Globus pallidus (tissue), 1 donor: ENCODE measurements at places on chromosomes 16 and 17.

GRCh38 chr17:11852912-11853311 is 144.4 kb downstream of the ZNF18 start:
- peak; percentile 10 for DNase-seq

- DNase-seq, result no peak
These were observed 128.9 kb upstream of the PMFBP1 start for GRCh38 chr16:72300892-72301291.

DNA sequence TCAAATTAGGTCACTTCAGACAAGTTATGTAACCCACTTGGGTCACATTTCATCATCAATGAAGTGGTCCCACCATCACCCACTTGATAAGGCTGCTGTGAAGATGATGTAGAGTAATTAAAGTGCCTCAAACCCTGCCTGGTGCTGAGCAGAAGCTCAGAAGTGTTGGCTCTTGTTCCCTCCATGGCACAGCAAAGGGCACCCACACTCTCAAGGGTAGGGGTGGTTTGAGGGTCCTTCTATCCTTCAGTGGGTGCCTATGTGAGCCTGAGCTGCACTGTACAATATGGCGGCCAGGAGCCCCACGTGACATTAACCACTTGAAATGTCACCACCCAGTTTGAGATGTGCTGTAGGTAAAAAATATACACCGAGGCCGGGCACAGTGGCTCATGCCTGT is 71.5 kb downstream of the CYTH1 start:
- DNase-seq, result no peak

- DNase-seq, result no peak
These were observed 25.1 kb downstream of the UNC13D start for GRCh38 chr17:75819116-75819515.

- no peak for DNase-seq
These were observed 569 bp downstream of the PRSS21 start for GRCh38 chr16:2817340-2818271.
